ENCODE measurements at places on chromosomes 3 and 15. TPM values are rescaled to one million over a fixed set of nuclear protein-coding genes. Genes with fewer than 3 reads are reported as not detected.

GOLGA8H gene
- total RNA-seq = 2.0 TPM

ISL2 gene
- 0.26 TPM for total RNA-seq

SLC9C1 gene
- total RNA-seq = under 0.01 TPM

CCDC39 gene
- not detected for total RNA-seq

TMEM202 gene
- not detected for total RNA-seq

NPHP3 gene
- total RNA-seq = 19.7 TPM

ABHD17C gene
- 8.7 TPM for total RNA-seq

LEKR1 gene
- 0.32 TPM for total RNA-seq
